Activated CD4-positive, alpha-beta memory T cell treated with anti-CD3 and anti-CD28 coated beads, Interleukin-2, amount 10 ng/mL, durations not matched to agents 7 days and 5 days (primary cell): ENCODE measurements at places on chromosomes 12 and 14. TPM values are rescaled to one million over a fixed set of nuclear protein-coding genes. Genes with fewer than 3 reads are reported as not detected.

Gene OR6C68
- total RNA-seq = not detected

DNA sequence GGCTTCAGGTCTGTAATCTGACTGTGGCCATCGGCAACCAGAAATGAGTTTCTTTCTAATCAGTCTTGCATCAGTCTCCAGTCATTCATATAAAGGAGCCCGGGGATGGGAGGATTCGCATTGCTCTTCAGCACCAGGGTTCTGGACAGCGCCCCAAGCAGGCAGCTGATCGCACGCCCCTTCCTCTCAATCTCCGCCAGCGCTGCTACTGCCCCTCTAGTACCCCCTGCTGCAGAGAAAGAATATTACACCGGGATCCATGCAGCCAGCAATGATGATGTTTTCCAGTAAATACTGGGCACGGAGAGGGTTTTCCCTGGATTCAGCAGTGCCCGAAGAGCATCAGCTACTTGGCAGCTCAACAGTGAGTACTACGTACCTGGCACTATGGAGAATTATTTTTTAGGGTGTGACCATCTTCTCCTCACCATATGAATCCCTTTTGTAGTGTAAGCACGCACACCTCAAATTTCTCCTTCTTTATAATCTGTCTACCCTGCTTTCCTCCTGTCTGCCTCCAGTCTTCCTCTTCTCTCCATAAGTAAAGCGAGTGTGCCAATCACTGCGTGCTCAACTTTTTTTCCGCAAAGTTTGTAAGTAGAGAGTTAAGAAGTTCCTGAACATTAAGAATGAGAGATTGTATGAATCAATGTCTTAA lies at the start of gene TPH2:
TSS of gene TPH2 (plus strand) at position 118 of the 658 bp plus-strand sequence. CDS start at position 260, 142 bp downstream.
- peak; percentile 55 for DNase-seq
- no peak within 1 kb of the TSS for H3K4me3 ChIP-seq
- H3K27ac ChIP-seq = no peak within 1 kb of the TSS

Gene ARID2
- 43.9 TPM for total RNA-seq

DNA sequence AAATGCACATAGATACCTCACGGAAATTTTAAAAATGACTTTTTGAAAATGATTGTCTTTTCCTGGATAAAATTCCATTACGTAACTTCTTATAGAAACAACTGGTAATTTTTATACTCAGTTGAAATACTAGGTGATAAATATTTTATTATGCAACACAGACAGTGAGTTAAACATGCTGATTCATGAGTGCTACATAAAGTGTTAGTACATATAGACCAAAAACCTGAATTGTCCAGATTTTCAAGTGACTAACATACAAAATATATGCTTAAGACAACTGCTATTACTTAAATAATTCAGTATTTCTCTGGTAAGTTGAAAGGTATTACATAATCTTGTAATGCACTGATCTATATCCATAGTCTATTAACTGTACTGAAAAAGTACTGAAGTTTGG lies 11.9 kb downstream of the PTPRO start:
- H3K4me1 ChIP-seq = no peaks in the 10 kb centered on the region
- no peak for DNase-seq
- H3K27ac ChIP-seq = no peak overlapping the region
- H3K36me3 ChIP-seq = no peaks in the 10 kb centered on the region

DNA sequence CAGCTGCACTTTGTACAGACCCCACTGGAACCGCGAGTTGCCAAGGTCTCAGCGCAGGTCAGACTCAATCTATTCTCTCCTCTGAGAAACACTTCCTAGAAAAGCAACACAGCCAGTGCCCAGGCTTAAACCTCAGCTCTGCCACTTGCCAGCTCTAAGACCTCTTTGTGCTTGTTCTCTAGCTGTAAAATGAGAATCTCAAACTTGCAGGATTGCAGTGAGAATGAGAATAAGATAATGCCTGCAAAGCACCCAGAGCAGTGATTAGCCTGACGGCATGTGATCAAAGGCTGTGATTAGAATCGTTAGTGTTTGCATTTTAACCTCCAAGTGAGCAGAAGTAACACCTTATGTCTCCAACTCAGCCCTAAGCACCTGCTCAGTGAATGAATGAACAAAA lies 21.3 kb downstream of the ANO2 start:
- no peaks in the 10 kb centered on the region for H3K36me3 ChIP-seq
- H3K4me3 ChIP-seq = no peak overlapping the region

Gene WSCD2
- total RNA-seq = not detected

DNA sequence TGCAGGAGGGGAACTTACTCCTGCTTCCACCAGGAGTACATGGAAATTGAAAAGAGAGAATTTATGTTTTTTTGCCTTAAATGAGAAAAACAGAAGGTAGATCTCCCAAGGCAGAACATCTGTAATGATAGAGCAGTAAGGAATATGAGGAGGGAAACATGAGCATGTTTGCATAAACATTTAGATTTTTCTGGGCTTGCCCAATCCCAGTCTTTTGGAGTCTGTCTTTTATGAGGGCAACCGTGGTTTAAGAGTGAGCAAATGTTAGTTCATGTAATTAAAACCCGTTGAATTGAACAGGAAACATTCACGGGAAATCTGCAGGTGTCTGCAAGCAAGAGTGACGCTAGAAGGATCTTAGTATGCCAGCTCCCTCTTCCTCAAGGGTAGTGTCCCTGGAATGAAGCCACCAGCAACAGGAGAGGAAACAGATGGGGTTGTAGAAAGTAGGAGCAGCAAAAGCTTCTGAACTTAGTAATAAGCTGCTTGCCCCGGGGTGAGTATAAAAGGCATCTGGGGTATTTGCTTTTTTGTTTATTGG lies 79.3 kb downstream of the ARF6 start:
- H3K4me1 ChIP-seq = peaks cover 65% of the 10 kb centered on the region
- H3K27me3 ChIP-seq = no peaks in the 10 kb centered on the region
- H3K4me3 ChIP-seq = peak overlapping the region; percentile 72
- peak overlapping the region; percentile 98 for H3K27ac ChIP-seq
- no peak for DNase-seq
- peaks cover 3% of the 10 kb centered on the region for H3K36me3 ChIP-seq

Gene C1RL
- 26.5 TPM for total RNA-seq

GRCh38 chr12:132056951-132057350 lies 87.2 kb downstream of the DDX51 start:
- no peak overlapping the region for H3K27ac ChIP-seq
- H3K36me3 ChIP-seq = peaks cover 50% of the 10 kb centered on the region
- H3K27me3 ChIP-seq = no peaks in the 10 kb centered on the region
- DNase-seq = no peak
- no peaks in the 10 kb centered on the region for H3K4me1 ChIP-seq

DNA sequence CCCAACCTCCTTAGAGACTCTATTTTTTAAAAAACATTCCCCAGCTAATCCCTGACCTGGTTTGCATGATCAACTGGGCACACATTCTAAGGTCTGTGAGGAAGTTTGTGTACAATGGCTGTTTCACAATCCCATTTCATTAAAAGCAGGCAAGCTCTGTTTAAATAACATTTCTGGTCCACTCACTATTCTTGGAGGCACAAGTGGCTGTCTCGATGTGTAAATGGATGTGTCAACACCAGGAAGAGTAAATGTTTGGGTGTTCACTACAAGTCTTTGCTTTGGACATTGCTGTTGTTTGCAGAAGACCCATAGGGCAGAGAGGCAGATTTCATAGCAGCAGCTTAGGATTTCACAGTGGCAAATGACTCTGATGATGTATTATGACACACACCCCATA lies 98.3 kb downstream of the PDZRN4 start:
- H3K4me1 ChIP-seq = no peaks in the 10 kb centered on the region
- no peaks in the 10 kb centered on the region for H3K36me3 ChIP-seq
- no peak overlapping the region for H3K4me3 ChIP-seq

DNA sequence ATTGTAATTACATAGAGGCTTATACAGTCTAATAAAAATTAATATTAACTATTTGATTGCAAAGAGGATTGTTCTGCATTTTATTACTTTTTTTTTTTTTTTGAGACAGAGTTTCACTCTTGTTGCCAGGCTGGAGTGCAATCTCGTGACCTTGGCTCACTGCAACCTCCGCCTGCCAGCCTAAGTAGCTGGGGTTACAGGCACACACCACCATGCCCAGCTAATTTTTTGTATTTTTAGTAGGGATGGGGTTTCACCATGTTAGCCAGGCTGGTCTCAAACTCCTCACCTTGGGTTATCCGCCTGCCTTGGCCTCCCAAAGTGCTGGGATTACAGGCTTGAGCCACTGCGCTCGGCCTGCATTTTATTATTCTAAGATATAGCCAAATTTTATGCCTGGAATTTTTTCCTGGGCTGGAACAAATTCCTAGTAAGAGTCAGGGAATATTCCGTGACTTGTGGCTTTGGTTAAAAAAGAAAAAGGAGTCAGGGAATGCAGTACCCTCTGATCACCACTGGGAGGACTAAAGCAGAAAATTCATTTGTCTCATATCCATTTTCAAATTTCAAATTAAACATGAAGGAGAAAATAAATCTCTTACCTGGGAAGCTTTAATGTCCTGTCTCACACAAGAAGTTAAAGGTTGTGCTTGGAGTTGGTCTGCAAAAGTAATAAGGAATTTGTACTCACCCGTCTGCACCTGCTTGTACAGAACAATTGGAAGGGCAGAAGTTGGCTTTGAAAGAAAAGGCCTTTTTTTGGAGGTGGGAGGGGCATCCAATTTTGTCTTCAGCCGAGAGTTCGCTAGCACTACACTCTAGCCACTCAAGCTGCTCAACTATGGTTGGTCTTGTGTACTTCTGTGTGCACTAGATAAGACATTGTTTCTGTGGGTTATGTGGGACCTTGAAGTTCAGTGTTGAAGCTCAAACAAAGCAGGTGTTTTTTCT lies 8.7 kb downstream of the MARK3 start:
- no peaks in the 10 kb centered on the region for H3K27me3 ChIP-seq
- DNase-seq = no peak
- peaks cover 46% of the 10 kb centered on the region for H3K4me1 ChIP-seq
- no peaks in the 10 kb centered on the region for H3K36me3 ChIP-seq

DNA sequence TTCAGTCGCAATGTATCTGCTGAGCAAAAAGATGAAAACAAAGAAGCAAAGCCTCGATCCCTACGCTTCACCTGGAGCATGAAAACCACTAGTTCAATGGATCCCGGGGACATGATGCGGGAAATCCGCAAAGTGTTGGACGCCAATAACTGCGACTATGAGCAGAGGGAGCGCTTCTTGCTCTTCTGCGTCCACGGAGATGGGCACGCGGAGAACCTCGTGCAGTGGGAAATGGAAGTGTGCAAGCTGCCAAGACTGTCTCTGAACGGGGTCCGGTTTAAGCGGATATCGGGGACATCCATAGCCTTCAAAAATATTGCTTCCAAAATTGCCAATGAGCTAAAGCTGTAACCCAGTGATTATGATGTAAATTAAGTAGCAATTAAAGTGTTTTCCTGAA lies 19.8 kb downstream of the CKB start:
- no peak overlapping the region for H3K27ac ChIP-seq
- H3K4me1 ChIP-seq = peaks cover 7% of the 10 kb centered on the region
- no peaks in the 10 kb centered on the region for H3K27me3 ChIP-seq
- H3K36me3 ChIP-seq = peaks cover 35% of the 10 kb centered on the region
- no peak for DNase-seq
- H3K4me3 ChIP-seq = no peak overlapping the region

Gene FAM90A1
- 0.20 TPM for total RNA-seq

- H3K27me3 ChIP-seq = peaks cover 55% of the 10 kb centered on the region
- H3K36me3 ChIP-seq = no peaks in the 10 kb centered on the region
- H3K27ac ChIP-seq = no peak overlapping the region
- H3K4me3 ChIP-seq = no peak overlapping the region
- peak; percentile 82 for DNase-seq
Observed at GRCh38 chr14:106605548-106606448, 1079.4 kb downstream of the TMEM121 start.

DNA sequence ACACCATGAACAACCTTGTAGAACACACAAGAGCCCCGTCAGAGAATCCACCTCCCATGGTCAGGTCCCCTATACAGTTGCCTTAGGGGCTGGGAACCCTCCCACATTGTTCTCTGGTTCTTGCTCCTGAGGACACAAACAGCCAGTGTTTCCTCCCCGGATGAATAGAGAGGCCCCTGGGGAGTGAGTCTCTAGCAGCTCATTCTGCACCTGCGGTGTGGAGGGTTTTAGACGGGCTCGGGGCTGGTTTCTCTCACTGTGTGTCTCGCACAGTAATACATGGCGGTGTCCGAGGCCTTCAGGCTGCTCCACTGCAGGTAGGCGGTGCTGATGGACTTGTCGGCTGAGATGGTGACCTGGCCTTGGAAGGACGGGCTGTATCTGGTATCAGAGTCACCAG lies 1052.1 kb downstream of the TMEM121 start:
- DNase-seq = no peak
- H3K27ac ChIP-seq = no peak overlapping the region
- H3K4me3 ChIP-seq = no peak overlapping the region
- no peaks in the 10 kb centered on the region for H3K36me3 ChIP-seq

Gene GPR137C
- 0.88 TPM for total RNA-seq

GRCh38 chr12:124876171-124876570 lies 12.5 kb upstream of the SCARB1 start:
- no peak for DNase-seq
- no peak overlapping the region for H3K4me3 ChIP-seq
- H3K36me3 ChIP-seq = no peaks in the 10 kb centered on the region
- H3K27me3 ChIP-seq = peaks cover 3% of the 10 kb centered on the region
- H3K4me1 ChIP-seq = peaks cover 5% of the 10 kb centered on the region

GRCh38 chr12:131218026-131218922 lies 264.6 kb downstream of the ADGRD1 start:
- no peak overlapping the region for H3K27ac ChIP-seq
- H3K4me1 ChIP-seq = peaks cover 5% of the 10 kb centered on the region
- no peaks in the 10 kb centered on the region for H3K36me3 ChIP-seq
- H3K4me3 ChIP-seq = no peak overlapping the region

Gene NEUROD4
- not detected for total RNA-seq

DNA sequence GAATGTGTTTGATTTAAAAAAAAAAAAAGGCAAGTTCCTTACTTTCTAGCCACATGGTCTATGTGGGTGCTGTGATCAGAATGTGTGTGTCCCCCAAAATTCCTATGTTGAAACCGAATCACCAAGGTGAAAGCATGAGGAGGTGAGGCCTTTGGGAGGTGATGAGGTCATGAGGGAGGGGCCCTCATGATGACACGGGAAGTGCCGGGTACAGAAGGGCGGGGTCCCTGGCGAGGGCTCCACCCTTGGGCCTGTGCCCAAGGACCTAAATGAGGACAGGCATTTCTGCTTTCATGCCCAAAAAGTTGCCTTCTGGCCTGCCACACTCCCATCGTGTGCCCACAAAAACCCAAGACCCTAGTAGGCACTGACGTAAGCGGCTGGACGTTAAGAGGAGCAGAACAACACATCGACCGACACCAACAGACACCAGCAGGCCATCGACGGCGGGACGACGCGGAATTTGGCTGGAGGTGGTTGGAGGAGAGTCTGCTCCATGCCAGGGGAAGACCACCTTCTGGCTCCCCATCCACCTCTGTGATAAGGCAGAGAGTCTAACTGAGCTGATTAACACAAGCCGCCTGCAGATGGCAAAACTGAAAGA lies 211.8 kb downstream of the FOXN3 start:
- DNase-seq = no peak
- H3K27me3 ChIP-seq = no peaks in the 10 kb centered on the region
- H3K36me3 ChIP-seq = peaks cover 8% of the 10 kb centered on the region
- peaks cover 9% of the 10 kb centered on the region for H3K4me1 ChIP-seq
- H3K4me3 ChIP-seq = no peak overlapping the region

DNA sequence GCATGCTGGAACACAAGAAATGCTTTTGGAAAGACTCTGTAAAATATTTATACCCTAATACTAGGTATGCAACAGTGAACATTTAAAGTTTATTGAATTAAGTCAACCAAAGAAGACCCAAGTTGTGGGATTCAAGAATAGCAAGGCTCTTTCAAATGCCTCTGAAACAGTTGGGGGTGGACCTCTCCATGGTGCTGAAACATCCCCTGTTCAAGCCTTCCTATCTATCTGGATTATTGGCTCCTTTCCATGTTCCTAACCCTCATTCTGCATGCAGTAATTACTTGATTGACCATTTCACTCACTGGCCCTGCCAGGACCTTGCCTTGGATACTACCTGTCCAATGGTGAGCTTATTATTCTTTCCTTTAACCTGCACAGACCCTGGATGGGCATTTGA lies 349.7 kb downstream of the NRXN3 start:
- H3K27me3 ChIP-seq = no peaks in the 10 kb centered on the region
- no peaks in the 10 kb centered on the region for H3K4me1 ChIP-seq
- no peak overlapping the region for H3K27ac ChIP-seq
- DNase-seq = peak; percentile 31
- no peaks in the 10 kb centered on the region for H3K36me3 ChIP-seq
